ENCODE measurements at places on chromosomes 2 and 18.
A peak's percentile ranks its signal among the peaks of the same experiment; 100 is the strongest.

DNA sequence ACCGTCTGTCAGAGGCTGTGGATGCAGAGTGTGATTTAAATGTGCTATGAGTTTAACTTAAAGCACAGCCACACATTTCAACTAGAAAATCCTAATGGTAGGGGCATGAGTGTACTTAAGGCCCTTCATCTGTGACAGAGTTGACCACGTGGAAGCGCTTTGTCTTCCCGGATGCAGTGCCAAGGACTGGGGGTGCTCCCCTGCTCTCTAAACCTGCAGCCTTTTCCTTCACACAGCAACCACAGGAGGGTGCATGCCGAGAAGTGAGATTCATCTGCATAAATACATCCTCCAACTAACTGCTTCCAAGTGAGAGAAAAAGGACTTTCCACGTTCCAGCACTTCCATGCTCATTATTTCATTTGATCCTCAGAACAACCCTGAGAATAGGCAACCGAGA lies 149.6 kb downstream of the MYT1L start:
- no peak for DNase-seq

DNA sequence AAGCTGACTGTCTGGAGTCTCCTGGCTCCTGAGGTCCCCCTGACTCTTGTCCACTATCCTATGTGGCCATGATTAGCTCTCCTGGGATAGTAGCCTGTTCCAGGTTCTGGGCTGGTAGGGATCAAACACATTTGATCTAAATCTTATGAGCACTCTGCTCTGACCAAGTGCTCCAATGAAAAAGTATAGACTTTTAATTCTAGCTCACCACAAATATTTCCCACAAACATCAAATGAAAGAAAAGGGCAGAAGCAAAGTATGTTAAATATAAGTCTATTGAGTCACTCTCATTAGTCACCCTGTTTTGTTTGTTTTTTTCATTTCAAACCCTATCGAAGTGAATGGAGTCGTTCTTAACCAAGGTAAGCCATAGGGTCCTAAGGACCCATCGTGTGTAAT lies 39.7 kb upstream of the NEDD4L start:
- DNase-seq = no peak

GRCh38 chr2:215981115-215981514 lies 32.2 kb downstream of the MREG start:
- no peak for DNase-seq

DNA sequence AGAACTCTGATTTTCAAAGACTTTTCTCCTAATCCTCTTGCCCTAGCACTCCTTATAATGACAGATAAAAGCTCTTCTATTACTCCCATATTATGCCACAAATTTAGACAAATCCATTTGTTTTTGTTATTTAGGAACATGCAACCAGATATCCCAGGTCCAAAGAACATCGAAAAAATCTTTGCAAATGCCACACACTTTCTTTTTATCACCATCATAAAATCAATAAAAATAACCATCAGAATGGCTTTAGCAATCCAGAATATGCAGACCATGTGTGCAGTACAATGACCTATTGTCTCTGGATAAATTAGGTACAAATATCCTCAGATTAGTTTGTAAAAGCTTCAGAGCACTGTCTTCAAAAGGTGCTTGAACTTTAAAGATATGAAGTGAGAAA lies 376.2 kb upstream of the TCF4 start:
- DNase-seq = no peak

DNA sequence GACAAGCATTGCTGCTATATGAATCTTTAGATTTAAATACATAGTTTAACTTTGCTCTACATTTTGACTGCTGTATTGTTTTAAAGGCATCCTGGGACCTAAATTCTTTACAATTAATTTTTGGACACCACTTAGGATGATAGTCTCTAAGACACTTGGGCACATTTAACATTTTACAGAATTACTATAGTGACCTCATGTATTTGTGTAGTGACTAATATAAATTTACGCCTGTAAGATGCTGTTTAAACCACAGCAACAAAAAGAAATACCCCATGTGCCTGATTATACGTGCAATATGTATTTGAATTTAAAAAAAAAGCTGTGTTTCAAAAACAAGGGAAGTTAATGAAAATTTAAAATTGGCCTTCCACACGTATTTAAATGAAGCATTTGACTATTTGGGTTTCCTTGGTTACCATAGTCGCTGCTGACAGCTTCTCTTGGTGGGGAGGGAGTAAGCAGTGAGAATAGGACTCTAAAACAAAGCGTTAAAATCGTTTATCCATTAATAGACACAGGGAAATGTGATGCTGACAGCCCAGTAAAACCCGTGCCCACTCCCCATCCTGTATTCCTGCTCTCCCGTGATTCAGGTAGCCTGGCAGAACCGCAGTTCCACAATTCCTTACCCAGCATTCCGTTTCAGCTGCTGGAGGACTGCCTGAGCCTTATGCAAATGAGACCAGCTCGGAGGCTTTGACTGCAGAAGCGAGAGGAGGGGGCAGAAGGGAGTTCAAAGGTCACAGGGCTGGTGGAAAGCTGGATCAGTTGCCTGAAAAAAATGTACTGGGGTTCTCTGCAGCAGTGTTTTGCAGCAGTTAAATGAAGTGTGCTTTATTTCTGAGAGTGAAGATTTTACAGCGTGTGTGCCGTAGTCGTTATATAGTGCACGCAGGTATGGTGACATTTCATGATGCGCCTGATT lies 104.3 kb downstream of the CSRNP3 start:
- DNase-seq = peak; percentile 92

DNA sequence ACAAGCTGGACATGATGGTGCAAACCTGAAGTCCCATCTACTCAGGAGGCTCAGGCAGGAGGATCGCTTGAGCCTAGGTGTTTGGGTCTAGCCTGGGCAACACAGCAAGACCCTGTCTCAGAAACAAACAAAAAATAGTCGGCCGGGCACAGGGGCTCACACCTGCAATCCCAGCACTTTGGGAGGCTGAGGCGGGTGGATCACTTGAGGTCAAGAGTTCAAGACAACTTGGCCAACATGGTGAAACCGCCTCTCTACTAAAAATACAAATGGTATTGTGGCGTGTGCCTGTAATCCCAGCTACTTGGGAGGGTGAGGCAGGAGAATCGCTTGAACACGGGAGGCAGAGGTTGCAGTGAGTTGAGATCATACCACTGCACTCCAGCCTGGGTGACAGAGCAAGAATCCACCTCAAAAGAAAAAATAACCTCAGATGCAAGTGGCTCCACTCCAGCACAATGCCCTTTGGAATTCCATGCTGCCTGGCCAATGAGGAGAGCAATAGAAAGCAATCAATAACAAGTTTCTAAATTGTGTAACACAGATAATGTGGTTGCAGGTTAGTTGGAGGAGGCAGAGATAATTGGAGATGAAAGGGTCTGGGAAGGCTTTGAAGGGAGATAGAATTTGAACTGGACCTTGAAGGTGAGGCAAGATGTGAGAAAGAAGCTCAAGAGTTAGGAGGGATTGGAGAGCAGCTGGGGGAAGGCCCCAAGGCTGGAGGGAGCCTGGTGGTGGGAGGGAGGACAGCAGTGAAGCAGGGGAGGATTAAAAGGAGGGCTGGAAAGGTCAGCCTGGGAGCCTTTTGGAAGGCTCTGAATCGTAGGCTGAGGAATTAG lies 6.0 kb downstream of the TTC31 start:
- DNase-seq = no peak

- no peak for DNase-seq
These were observed 100.7 kb downstream of the ZEB2 start for GRCh38 chr2:144419218-144419617.

DNA sequence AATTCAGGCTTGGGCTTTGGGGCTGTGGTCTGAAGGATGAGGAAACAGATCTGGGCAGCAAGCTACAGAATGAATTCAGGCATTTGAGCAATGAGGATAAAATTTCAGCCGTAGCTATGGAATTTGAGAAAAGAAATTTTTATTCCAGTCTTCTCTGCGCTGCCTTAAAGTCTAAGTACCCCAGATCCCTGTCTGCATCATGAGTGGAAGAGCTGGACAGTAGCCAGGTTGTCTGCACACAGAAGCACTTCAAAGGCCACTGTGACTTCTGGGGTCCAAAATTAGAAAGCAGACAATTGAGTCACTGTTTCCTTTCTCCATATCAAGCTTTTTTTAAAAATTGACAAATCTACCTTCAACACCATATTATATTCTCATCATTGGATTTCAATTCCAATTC lies 787.6 kb upstream of the GCFC2 start:
- no peak for DNase-seq

DNA sequence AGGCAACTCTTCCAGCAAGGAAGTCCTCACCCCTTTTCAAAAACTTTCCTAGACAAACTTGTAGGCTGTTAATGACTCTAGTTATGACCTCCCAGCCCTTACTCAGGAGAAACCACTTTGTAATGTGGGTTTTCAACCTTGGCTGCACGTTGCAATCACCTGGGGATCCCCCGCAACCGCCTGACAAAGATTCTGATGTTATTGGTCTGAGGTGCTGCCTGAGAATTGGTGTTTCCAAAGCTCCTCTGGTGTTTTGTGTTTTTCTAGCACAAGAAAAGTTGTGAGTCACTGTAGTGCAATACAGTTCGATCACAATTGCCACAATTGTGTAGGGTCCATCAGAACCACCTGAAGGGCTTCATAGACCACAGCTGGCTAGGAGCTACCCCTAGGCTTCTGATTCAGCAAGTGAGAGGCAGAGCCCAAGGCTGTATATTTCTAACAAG lies 121.6 kb downstream of the SP100 start:
- no peak for DNase-seq

- no peak for DNase-seq
These were observed 18.3 kb upstream of the ALLC start for GRCh38 chr2:3639653-3640052.

DNA sequence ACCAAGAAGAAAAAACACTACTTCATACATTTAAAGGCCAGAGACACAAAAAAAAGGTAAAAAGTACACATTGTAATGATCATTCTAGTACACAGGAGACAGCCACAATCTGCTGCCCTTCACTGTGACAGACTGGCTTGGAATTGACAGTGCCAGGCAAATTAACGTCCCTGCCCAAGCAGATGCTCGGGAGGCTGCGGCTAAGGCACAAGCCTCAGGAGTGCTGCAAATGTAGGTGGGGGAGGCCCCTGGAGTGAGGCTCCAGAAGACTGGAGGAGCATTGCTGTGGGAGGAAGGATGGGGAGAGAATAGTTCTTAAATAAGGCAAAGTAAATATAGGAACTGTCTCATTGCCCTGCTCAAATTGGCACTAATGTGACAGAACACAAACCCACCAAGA lies 18.6 kb downstream of the ERCC3 start:
- no peak for DNase-seq

DNA sequence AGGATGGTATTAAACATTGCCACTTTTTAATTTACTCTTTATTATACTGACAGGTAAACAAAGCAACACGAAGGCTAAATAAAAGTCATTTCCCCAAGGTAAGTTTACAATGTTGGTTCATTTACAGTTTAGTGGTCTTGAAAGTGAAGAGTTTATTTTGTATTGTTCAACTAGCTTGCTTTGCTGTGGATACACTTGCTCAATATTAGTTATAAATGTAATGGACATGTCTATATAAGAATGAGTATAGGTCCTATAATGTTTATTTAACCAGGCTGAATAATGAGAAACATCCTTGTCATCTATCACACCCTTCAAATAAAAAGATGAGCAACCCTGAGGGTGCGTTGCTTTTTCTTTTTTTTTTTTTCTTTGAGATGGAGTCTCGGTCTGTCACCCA lies 1129.4 kb downstream of the TSN start:
- no peak for DNase-seq

- DNase-seq = peak; percentile 73
These were observed 1.2 kb downstream of the GLS start for GRCh38 chr2:190881598-190882410.

DNA sequence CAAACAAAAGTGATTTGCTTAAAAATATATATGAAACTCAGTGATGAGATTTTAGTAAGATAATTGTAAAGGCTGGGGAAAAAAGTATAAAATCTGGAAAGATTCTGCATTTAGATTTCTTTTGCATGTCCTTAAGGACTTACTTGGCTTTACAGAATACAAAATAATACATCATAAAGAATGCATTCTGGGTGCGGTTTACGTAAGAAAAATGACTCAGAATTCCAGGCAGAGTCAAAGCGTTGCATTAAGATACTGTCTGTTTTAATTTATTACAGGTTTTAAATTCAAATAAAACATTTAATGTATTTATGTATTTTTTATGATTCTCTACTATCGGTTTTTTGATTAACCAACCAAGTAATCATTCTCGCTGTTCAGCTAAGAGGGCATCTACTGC lies 178.0 kb downstream of the SH3BP4 start:
- DNase-seq = no peak

- no peak for DNase-seq
These were observed 121.8 kb downstream of the CDC42EP3 start for GRCh38 chr2:37549598-37549997.

- DNase-seq = no peak
These were observed 145.3 kb downstream of the PKP4 start for GRCh38 chr2:158602027-158602426.

DNA sequence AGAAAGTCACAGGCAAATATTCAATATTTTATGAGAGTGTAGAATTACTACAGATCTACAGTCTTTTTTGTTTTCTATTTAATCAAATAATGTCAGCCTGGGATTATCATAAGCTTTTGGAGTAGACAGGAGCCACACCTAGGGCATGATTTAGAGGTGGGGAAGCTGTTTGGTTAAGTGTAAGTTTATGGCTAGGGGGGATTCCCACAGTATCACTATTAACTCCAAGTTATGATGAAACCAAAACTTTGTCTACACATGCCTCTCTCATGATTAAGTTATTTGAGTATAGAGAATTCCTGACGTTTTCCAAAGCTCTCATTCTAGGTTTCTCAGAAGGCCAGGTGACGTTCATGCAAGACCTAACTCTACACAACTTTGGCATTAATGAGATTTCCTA lies 2.1 kb downstream of the SERPINB10 start:
- no peak for DNase-seq

DNA sequence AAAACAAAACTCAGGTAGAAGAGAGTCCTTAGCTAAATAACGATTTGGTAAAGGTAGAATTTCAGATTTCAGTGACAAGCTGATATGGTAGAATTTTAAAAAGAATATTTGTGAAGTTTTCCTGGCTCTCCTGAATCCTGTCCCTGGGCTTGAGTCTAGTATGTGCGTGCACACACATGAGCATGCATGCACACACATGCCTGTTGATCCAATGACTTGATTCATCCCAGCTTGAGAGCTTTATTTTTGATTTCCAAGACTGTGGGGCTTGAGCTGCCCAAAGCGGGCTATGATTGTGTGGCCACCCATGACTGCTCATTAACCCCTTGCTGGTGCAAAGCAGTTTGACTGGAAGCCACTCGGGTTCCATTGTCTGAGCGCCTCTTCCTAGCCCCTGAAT lies 9.0 kb downstream of the LIPG start:
- no peak for DNase-seq

DNA sequence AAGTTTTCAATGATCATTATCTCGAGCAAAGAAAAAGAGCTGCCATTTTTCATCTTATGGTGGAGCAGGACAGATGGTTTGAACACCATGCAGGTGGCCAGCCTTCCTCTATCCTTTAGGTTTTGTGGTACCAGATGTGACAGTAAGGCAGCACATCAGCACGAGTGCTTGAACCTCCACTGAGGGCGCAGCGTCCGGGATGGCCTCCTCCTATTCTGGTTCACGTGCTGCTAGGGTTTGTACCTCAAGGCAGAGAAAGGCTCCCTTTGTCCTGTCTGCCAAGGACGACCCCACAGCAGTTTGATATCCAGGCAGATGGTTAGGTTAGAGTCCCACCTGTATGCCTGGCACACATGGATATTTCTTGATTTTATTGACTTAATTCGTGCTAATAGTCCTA lies 50.2 kb downstream of the DCDC2C start:
- no peak for DNase-seq

- DNase-seq = no peak
These were observed 101.1 kb upstream of the LPIN2 start for GRCh38 chr18:3114026-3114425.
